ENCODE measurements at places on chromosomes 16 and 17.
A peak's percentile ranks its signal among the peaks of the same experiment; 100 is the strongest.

- DNase-seq, result no peak
Measured at GRCh38 chr16:2511996-2512734, 1.6 kb upstream of the ATP6V0C start.

GRCh38 chr17:40026816-40027613, 11.8 kb downstream of the CSF3 start:
- DNase-seq, result peak; percentile 53

DNA sequence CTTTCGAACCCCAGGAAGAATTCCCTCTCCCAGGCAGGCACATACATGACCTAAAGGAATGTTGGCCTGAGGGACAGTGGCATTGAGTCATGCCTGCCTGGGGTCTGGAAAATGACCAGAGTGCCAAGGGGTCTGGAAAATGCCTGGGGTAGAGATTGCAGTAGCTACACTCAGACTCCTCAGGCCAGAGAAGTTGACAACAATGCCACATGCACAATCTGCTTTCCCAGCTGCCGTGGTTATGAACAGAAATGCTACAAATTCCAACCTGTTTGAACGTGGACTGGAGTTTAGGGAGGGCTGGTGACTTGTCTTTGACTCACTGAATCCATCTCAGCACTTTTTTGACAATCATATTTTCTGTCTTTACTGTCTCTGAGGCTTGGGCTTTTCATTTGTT, 250.0 kb downstream of the ABCC12 start:
- DNase-seq, result no peak

- no peak for DNase-seq
Measured at GRCh38 chr16:19879241-19879792, 5.3 kb downstream of the GPRC5B start.

GRCh38 chr16:46627746-46628145, 6.6 kb upstream of the SHCBP1 start:
- DNase-seq, result no peak

DNA sequence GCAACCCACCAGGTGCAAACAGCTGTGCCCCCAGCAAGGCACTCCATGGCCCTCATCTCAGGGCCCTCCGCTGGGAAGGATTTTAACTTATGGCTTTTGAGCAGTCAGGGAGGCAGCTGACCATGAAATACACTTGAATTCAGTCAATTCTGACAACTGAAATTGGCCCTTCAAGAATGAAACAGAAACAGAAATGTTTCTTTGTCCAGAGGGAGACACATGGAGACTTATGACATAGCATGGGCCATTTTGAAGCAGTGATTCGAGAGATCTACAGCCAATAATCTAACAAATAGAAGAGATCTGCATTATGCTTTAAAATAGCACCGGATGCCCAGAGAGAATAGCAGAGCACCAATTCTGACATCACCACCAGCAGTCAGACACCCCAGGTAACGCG, 7.5 kb downstream of the CACNG1 start:
- DNase-seq, result no peak

Data from amygdala (tissue), 56 donors.